Renal cortical epithelial cell (primary cell): ENCODE measurements at places on chromosomes 6 and 20. TPM values are rescaled to one million over a fixed set of nuclear protein-coding genes. Genes with fewer than 3 reads are reported as not detected.

- DNase-seq: no peak
These were observed 131.3 kb downstream of the CEBPB start for GRCh38 chr20:50321797-50322480.

GRCh38 chr6:85923013-85923430 lies 280.3 kb upstream of the SYNCRIP start:
- peak; percentile 61 for DNase-seq

GRCh38 chr20:32450484-32451061 lies 92.4 kb downstream of the ASXL1 start:
- no peak for DNase-seq

GRCh38 chr6:17665132-17665531 lies 41.6 kb downstream of the NUP153 start:
- no peak for DNase-seq

DNA sequence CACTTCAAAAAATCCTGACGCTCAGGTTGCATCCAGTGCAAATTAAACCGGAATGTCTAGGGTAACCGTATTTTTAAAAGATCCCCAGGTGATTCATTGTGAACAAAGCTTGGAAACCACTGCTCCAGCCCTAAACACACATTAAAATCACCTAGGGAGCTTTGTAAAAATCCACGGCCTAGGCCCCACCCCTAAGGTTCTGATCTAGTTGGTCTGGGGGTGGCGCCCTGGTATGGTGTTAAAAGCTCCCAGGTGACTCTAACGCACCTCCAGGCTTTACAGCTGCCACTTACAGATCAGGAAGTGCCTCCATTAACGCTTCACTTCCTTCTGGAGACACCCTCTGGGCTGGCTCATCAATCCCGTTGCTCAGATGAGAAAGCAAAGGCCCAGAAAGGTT lies 92.2 kb downstream of the GRM4 start:
- DNase-seq: no peak

- DNase-seq: peak; percentile 26
These were observed 243.4 kb downstream of the TRDN start for GRCh38 chr6:123393331-123393730.

- no peak for DNase-seq
These were observed 34.8 kb downstream of the SH3BGRL2 start for GRCh38 chr6:79665725-79666551.

DNA sequence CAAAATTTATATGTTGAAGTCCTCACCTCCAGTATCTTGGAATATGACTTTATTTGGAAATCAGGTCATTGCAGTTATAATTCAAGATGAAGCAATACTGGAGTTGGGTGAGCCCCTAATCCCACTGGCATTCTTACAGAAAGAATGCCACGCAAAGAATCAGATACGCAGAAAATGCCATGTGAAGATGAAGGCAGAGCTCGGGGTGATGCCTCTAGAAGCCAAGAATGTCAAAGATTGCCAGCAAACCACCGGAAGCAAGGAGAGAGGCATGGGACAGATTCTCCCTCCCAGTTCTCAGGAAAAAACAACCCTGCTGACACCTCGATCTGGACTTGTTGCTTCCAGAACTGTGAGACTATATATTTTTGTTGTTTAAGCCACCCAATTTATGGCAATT lies 273.4 kb upstream of the CITED2 start:
- DNase-seq: no peak

DNA sequence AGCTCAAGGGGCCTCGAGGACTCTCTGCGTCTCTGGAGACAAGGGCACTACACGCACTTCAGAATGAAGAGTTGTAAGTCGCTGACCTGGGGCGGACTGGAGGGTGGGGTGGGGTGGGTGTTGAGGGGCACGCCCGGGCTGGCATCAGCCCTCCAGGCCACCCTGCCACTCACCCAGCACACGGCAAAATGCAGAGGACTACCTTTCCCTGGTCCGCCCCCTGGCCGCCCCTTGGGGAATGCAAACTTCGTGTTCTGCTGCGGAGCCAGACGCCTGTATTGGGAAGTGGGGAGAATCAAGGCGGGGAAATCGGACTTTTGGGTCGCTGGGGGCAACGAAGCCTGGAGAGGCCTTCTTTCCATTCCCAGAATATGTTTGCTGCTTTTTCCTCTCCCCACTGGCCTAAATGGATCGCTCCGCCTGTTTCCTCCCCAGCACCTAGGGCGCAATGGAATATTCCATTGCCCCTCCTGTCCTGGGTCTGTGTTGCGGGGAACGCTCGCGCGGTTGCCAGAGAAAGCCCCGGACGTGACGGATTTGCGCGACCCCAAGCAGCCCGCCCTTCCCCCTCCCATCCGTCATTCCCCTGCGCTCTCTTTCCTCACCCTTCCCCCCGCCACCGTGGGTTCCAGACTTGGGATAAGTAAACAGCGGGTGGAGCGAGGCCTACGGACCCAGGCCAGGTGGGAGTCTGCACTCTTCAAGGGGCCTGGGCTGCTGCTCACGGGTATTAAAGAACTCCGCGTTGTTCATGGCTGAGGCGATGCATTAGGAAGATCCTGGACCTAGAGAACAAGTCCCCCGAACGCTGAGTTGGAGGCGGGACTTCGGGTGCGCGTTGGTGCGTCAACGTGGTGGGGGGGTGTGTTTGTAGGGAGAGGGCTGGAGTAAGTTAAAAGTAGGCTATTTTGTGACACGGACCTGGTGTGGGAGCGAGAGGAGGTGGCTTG lies at the start of gene PPT2:
Gene PPT2, plus strand, starts transcription at position 578 of the 950 bp plus-strand sequence. CDS start 454 bp downstream, outside the sequence.
- peak; percentile 83 for DNase-seq

GRCh38 chr6:117226778-117227177 lies 38.6 kb upstream of the VGLL2 start:
- DNase-seq: no peak

DNA sequence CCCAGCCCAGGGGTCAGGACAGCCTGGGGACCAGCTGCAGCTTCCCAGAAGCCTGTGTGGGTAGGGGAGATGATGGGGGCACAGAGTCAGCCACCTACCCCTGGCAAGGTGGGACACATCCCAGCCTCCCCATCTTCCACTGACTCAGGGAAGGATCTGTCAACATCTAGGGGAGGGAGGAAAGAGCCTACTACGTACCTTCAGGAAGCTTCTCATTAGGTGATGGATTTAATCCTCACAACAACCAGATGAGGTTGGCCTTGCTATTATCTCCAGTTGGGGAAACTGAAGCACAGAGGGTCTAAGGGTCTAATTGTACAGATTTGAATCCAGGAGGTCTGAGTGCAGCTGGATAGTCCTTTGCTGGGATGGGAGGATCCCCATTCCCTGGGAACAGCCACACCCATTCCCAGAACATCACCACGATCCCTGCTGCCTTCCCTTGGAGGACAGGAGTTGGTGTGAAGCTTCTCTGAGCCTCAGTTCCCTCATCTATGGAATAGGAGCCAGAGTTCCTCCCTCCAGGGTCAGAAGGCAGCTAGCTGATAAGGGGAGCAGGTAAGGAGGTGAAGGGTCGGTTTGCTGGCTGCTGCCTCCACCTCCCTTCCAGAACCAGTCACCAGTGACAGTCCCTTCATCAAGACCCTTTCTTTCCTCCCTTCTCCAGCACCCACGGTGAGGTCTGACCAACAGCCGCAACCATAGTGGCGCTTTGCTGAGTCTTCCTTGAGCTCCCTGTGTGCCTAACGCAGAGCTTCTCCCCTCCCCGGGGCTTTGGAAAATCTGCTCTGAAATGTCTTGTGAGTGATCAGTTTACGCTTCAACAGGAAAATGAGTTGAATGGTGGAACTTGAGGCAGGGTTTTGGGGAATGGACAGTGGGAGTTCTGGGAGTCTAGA lies 56.8 kb downstream of the CEBPB start:
- no peak for DNase-seq

DNA sequence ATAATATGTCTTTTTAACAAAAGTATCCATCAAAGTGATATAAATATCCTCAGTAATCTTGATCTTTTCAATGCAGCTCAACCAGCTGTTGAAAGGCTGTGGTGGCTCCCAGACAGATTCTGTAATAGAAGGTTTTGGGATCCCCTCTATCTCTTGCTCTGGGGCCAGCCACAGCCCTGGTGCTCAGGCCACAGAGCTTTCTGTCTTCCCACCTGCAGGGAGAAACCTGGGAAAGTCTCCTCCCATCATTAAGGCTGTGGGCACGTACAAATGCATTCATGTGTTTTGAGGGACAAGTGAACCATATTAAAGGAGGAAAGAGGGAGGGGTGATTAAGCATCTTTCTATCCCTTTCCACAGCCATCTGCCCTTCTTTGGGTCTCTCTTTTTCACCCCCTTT lies 183.1 kb downstream of the PRDM13 start:
- DNase-seq: no peak

GRCh38 chr20:35275741-35276251 lies 2.1 kb downstream of the MMP24OS start:
- DNase-seq: no peak

DNA sequence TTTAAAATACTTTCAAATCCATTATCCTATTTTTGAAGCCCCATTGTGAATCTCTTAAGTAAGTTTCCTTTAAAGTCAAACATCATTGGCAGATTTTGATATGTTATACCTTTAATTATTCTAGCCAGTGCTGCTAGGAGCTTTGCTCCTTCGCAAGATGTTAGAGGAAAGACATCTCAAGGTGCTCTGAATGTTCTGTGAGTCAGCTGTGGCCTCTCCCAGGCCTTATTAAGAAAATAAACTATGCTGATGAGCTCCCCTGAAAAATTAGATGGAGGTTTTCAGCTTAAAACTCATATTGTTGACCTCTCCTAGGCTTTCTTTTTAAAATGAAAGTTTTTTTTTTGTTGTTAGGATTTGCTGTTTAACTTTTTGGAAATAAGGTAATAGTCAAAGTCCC lies 57.3 kb downstream of the TRAF3IP2 start:
- no peak for DNase-seq

- DNase-seq: no peak
These were observed 105.9 kb downstream of the MYB start for GRCh38 chr6:135286962-135287538.

DNA sequence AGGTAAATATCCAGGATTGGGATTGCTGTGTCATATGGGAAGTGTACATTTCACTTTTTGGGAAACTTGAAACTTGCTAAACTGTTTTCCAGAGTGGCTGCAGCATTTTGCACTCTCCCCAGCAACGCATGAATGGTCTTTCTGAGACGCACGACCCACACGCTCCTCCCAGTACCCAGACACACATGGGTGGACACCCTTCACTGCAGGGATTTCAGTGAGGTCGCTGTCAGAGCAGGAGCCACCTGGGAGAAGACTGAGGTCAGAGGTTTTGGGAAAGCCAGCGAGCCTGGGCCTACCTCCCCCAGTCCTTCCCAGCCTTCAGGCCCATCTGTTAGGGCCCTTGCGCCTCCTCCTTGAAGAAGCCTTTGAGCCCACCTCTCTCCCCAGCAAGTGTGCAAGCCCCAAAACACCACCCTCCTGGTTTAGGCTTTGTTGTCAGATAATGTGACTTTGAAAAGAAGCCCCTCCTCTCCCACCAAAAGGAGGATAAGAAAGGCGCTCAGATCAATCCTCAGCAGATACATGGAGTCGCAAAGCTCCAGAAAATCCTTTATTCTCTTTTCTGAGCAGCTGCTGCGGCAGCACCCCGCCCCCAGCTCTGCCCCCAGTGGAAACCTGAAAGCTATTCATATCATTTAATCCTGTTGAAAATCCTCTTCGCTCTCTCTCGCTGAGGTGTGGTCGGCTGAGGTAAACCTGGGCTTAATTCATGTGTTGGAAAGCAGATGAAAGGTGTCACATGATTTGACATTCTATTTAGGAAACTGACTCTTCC lies 12.7 kb upstream of the JAG1 start:
- peak; percentile 23 for DNase-seq

- no peak for DNase-seq
These were observed 9.2 kb downstream of the RAET1G start for GRCh38 chr6:149913540-149914240.

DNA sequence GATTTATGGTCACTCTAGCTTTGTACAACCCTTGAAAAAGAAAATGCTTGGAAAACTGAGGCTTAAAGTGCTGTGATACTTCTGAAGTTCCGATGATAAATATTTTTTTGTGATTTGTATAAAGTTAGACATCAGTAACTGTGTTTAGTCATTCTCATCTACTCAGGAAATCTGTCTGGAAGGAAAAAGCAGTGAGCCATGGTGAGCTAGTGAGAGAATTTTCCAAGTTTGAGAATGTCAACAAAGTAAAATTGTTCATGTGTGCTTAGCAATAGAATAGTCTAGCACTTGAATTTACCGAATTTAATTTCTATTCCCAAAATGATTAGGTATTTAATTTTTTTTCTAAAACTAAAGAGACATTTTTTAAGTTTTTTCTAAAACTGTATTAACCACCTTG lies 41.3 kb upstream of the PLCB4 start:
- peak; percentile 49 for DNase-seq

DNA sequence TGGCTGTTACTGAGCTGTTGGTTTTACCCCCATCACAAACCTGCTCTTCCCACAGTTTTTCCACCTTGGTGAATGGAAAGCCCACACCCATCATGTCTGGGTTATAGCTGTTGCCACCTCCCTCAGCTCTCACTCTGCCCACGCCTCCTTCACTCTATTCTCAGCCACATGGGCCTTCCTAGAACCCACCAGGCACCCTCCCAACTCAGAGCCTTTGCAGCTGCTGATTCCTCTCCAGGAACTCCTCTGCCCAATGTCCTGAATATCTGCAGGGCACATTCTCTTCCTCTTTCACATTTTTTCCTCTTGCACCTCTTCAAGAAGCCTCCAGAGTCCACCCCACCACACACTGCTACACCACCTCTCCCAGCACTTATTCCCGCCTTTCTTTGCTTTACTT lies 177.4 kb downstream of the TBXT start:
- no peak for DNase-seq

DNA sequence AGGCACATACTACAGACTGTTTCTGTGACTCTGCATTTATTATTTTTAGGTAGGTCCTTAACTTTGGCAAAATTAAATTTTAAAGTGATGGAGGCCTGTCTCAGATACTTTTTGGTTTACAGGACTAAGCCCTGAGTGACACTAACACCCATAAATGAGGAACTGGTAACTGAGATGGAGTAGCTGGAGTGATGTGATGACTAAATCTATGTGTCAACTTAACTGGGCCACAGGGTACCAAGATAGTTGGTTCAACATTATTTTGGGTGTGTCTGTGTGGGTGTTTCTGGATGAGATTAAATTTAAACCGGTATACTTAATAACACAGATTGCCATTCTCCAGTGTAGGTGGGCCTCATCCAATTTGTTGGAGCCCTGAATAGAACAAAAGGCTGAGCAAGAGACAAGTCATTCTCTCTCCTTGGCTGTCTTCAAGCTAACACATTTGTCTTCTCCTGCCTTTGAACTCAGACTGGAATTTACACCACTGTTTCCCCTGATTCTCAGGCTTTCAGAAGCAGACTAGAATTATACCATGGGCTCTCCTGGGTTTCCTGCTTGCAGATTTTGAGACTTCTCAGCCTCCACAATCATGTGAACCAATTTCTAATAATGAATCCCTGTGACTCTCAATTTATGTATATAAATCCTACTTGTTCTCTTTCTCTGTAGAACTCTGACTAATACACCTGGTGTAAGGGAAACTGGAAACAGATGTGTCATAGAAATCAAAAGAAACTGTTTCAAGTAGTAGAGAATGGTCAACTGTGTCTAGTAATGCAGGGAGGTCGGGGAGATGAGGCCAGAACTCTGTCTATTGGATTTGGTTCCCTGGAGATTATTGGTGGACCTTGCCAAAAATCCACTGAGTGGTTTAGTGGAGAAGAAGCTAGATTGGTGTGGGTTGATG lies 579.2 kb downstream of the EPM2A start:
- no peak for DNase-seq

DNAH8 gene
- total RNA-seq: under 0.01 TPM in 1 of 2 replicates, not detected in the other

CLVS2 gene
- total RNA-seq: under 0.01 TPM in 1 of 2 replicates, not detected in the other

RIPPLY2 gene
- not detected in 2 replicates for total RNA-seq

MICA gene
- total RNA-seq: 33.0 and 55.6 TPM in 2 replicates

SCGN gene
- 0.20 TPM in 1 of 2 replicates, not detected in the other for total RNA-seq

LY6G6D gene
- not detected in 2 replicates for total RNA-seq

GABRR2 gene
- 0.05 TPM in 1 of 2 replicates, not detected in the other for total RNA-seq

FHL5 gene
- total RNA-seq: not detected in 2 replicates
